GM03348 (cell line): ENCODE measurements at places on chromosomes 5 and 9.

- peak; percentile 28 for DNase-seq
These were observed 86.0 kb downstream of the BRINP1 start for GRCh38 chr9:119283078-119283794.

DNA sequence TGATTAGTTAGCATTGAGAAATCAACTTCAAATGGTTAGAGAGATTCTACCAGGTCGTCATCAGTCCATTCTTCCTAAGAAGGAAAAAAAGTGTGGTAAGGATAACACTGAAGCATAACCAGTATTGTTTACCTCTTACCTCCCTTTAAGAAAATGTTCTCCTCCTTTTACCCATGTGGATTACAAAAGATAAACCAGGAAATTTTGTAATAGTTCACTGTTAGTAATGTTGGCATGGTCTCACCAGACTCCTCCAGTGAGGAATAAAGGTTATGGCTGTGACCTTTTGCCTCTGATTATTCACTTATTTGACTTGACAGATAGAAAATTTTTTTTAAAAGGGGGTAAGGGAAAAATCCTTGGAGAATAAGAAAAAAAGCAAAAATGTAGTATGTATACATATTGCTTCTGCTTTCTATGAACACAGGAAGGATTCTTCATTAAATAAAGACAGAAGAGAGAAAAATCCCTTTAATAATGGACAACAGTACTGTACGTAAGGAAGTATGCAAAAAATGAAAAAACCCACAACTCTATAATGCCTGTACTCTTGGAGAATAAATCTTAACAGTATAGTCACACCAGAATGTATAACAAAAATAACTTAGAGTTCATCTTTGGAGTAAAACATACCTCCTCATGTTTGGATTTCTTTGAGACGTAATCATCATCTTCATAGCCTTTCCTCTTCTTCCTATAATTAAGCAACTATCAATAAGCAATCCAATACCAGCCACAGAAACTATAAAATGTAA, 18.1 kb downstream of the CCNH start:
- peak; percentile 22 for DNase-seq

GRCh38 chr5:179319741-179320281, 25.4 kb downstream of the ADAMTS2 start:
- peak; percentile 67 for DNase-seq

- no peak for DNase-seq
These were observed 29.5 kb upstream of the SMU1 start for GRCh38 chr9:33105959-33106358.

- DNase-seq = peak; percentile 76
These were observed 36.3 kb downstream of the ERGIC1 start for GRCh38 chr5:172870291-172870714.
